ENCODE measurements at places on chromosomes 16 and 17. TPM values are rescaled to one million over a fixed set of nuclear protein-coding genes. Genes with fewer than 3 reads are reported as not detected.

The TP53TG3 gene
- not detected for total RNA-seq

DNA sequence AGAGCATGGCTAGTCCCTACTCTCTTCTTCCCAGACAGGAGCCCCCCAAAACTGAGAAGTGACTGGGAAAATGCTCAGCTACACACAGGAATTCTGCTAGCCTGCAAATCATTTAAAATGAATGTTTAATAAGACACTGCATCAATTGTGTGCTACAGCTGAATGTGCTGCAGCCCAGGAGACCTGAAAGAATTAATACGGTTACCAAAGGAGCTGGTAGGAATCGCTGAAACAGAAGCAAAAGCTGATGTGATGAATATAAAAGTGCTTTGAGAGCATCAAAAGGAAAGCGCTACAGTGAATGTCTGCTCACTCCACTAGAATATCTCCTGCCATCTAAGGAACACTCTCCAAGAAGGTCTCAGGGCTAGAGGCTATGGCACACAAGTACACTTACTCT lies 3.7 kb downstream of the GRIN2A start:
- DNase-seq: no peak

- no peak for DNase-seq
Measured at GRCh38 chr17:6107791-6108190, 37.6 kb downstream of the WSCD1 start.

- DNase-seq: no peak
Measured at GRCh38 chr16:78258375-78259065, 159.1 kb downstream of the WWOX start.

- DNase-seq: no peak
Measured at GRCh38 chr17:27458524-27458908, 2.3 kb downstream of the KSR1 start.

- DNase-seq: no peak
Measured at GRCh38 chr17:55417411-55418268, 4.0 kb downstream of the MMD start.

GRCh38 chr17:7260651-7261378 lies 1.5 kb downstream of the CLDN7 start:
- peak; percentile 24 for DNase-seq

All from dermis microvascular lymphatic vessel endothelial cell (primary cell).